Stimulated activated CD4-positive, alpha-beta T cell treated with anti-CD3 and anti-CD28 coated beads, Interleukin-1b, Interleukin-23, amount 100 ng/mL, for 1 hour (primary cell): ENCODE measurements at places on chromosomes 2 and 18.

GRCh38 chr2:231300722-231301076, 94.8 kb upstream of the B3GNT7 start:
- no peak for DNase-seq

DNA sequence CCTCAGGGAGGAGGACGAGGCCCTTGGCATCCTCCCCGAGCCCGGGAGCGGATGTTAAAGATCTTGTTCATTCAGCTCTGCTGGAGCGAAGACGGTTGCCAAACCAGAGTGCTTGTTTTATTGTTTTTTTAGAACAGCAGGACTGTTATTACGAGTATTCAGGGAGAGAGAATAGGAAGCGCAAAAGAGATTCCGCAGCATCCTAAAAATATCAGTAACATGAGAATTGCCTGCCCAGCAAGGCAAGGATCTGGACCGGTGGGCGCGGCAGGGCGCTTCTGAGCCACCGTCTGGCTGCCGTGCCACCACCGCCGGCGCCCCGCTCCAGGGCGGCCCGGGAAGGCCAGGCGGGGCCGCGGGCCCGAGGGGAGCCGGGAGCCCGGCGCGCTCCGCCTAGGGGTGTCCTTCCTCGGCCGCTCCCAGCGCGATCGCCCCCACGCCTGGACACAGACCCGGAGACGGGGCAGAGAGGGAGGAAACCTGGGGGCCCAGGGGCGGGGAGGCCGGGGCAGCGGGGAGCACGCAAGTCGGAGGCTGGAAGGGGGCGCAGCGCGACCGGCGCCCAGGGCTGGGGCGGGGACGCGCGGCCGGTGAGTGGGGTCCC, 843 bp downstream of the CYS1 start:
- no peak for DNase-seq

- no peak for DNase-seq
These were observed 364.7 kb downstream of the ERBB4 start for GRCh38 chr2:212173756-212174510.

GRCh38 chr2:158025255-158025996, 76.2 kb upstream of the UPP2 start:
- DNase-seq, result no peak

DNA sequence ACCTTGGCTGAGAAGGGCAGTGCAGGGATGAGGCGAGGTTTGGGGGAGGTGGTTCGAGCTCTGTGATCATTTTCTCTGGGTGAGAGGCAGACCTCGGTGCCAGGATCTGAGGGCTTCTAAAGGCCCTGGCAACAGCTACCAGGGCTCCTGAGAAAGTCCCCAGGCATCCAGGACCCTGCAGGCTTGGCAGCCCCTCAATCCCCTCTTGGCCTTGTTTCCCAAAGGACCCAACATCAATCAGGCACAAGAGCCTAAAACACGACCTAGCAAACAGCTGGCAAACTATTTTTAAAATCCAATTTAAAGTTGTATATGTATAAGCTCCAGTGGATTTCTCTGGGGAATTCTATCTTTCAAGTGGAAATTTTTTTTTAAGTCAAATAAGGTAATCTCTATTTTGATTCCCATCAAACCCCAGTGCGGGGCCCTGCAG, 15.0 kb upstream of the MAT2A start:
- DNase-seq, result no peak

- no peak for DNase-seq
These were observed 75.8 kb upstream of the PIK3C3 start for GRCh38 chr18:41879256-41879655.

GRCh38 chr2:239807568-239807967, 217.6 kb downstream of the NDUFA10 start:
- no peak for DNase-seq

- DNase-seq, result no peak
These were observed 238.8 kb downstream of the ZNF407 start for GRCh38 chr18:74836296-74837139.

- no peak for DNase-seq
These were observed 35.5 kb downstream of the EFEMP1 start for GRCh38 chr2:55887901-55888624.

DNA sequence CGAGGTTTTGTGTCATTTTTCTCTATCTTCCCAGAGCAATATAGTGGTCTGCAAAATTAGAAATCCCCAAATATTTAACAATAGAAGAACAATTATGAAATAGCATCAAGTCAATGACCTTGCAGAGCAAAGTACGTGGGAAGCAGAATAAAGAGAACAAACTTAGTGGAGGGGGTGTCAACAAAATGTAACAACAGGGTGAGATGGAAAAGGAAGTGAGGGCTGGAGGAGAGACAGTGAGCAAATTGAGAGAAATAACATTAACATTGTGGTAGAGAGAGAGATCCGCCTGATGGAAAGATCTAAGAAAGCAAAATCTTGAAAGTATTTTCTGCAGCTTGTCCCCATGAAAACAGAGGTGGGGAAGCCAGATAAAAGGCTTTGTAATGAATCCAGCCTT, 23.4 kb downstream of the ARHGAP15 start:
- DNase-seq, result no peak

DNA sequence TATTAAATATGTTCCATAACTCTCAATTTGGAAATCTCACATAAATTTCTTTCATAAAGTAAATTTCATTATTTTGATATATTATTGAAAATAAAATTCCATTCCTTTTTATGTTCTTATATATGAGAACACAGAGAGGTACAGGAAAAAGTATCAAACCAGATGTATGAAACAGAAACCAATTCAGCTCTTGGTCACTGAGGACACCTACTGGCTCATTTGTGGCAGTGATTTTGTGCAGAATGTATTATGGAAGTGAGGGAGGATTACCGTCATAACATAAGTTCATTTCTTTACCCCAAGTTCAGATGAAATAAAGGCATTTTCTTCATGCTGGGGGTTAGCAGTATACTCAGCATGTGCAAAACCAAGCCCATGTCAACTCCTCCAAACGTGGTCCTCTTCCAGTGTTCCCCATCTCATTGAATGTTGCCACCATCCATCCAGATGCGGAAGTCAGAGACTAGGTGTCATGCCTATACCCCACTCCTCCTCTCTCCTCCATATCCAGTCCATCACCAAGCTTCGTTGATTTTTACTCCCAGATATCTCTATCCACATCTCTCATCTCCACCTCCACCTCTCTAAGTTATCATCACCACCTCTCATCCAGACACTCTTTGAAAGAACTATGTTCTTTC, 41.7 kb upstream of the MALL start:
- no peak for DNase-seq

DNA sequence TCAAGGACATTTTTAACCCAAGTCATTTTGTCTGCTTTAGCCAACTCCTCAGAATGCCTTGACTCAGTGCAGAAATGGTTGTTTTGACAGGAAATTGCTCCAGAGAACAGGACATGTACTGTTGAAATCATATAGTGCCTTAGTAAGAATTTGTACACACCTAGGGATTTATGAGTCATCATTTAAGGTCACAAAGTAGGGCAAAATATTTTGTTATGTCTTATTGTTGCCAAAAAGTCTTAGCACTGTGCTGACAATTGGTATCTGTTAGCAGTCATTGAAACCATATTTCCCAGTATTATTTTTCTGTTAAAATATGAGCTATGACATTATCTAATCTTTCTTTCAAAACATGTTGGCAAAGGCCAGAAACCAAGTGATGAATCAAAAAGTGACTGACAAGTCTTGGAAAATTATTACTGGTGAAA, 104.5 kb downstream of the OSBPL6 start:
- DNase-seq, result no peak

GRCh38 chr2:128636802-128637147, 318.1 kb upstream of the HS6ST1 start:
- DNase-seq, result no peak

DNA sequence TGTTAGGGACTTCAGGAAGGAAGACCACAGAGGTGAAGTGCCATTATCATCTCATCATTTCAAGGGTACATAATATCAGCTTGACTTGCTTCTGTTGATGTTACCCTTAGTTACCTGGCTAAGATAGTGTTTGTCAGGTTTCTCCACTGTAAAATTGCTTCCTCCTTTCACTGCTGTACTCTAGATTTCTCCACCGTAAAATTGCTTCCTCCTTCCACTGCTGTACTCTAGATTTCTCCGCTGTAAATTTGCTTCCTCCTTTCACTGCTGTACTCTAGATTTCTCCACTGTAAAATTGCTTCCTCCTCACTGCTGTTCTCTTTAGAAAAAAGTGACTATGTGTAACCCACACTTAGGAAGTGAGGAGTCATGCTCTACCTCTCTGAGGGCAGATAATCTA, 1460.3 kb downstream of the SUCLG1 start:
- no peak for DNase-seq

- DNase-seq, result no peak
These were observed 2.2 kb downstream of the TBR1 start for GRCh38 chr2:161418275-161418714.

DNA sequence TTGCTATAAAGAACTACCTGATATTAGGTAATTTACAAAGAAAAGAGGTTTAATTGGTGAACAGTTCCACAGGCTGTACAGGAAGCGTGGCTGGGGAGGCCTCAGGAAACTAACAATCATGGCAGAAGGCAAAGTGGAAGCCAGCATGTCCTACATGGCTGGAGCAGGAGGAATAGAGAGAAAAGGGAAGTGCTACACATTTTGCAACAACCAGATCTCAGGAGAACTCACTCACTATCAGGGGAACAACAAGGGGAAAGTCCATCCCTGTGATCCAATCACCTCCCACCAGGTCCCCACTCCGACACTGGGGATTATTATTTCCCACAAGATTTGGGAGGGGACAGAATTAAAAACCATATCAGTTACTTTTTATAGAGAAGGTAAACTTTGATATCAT, 273.5 kb upstream of the MMADHC start:
- no peak for DNase-seq

- no peak for DNase-seq
These were observed 2.0 kb downstream of the BCL2 start for GRCh38 chr18:63317556-63317946.

GRCh38 chr18:38413193-38413592, 847.6 kb upstream of the CELF4 start:
- DNase-seq, result no peak

DNA sequence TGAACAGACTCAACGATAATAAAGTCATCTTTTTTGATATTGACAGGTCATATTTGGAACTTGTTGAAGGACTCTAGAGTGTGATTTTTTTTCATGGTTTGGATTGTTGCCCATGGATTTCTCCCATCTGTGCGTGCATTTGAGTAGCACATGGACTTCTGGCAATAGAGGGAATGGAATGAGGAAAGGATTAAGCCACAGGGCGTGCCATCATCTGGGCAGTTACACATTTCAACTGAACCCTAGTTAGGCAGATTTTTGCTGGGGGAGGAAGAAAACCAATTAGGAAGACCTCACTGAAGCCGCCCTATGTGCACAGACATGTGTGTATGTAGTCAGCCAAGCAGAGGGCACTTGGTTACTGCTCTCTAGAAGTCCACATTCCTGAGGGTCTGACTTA, 72.6 kb downstream of the TPGS2 start:
- no peak for DNase-seq

GRCh38 chr2:85369500-85369899, 14.9 kb downstream of the ELMOD3 start:
- DNase-seq, result no peak

- DNase-seq, result no peak
These were observed 4.6 kb downstream of the B3GNT7 start for GRCh38 chr2:231399853-231400680.

GRCh38 chr18:2932247-2933181, 80.4 kb downstream of the LPIN2 start:
- DNase-seq, result no peak

- no peak for DNase-seq
These were observed 43.4 kb downstream of the KANSL3 start for GRCh38 chr2:96594691-96595152.

- no peak for DNase-seq
These were observed 449.4 kb upstream of the HS6ST1 start for GRCh38 chr2:128768041-128768440.
